Left ventricle myocardium superior (tissue), 1 donor: ENCODE measurements at places on chromosomes 12 and 14.

GRCh38 chr12:98149691-98150210, 365.6 kb upstream of the TMPO start:
- no peak for DNase-seq

DNA sequence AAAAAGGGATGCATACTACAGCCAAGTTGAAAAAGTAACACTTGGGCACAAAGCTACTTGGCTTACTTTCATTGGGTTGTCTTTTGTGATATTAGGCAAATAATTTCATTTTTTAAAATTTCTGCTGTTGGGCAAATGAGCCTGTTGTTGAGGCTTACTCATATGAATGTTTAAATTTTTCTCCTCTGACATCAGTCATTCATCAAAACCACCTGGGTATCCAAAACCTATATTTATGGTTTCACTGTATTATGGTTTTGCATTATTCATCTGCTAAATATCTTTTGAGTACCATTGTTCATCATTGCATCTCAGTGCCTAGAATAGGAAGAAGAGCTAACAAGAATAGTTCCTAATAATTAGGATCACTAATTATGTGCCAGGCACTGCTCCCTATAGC, 28.1 kb downstream of the DYRK2 start:
- DNase-seq, result no peak

DNA sequence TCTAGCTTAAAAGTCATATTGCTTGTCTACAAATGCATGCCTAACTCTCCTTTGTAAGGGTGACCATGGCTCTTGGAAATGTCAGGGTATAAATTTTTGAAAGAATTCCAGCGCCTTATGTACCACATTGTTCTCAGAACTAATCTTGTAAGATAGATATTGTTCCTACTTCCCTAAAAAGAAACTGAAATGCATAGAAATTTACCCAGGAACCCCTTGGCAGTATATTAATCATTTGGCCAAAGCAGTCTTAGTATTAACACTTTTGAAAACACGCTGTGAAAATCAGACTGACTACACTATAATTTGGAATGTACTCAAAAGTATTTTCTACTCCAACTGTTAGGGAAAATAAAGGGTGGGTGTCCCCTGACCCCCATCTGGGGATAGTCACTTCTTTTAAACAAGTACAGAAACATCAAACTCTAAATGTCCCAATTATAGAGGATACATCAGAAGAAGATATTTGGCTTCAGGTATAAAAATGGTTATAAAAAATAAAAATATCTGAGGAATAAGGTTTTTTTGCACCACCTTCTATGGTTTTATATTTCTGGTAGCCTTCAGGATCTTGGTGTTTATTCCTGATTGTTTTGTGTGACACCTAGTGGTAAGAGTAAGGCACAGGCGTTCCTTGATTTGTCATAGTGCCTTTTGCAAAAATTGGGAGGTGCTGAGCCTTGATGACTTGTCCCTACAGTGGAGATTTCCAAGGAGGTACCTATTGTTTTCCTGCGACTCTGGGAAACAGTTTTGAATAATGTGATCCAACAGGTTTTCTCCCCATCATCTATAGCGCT, 2.2 kb upstream of the NFKBIA start:
- no peak for DNase-seq

- no peak for DNase-seq
Observed at GRCh38 chr14:54427871-54428270, 13.3 kb downstream of the CNIH1 start.

GRCh38 chr12:5882511-5883190, 62.4 kb downstream of the ANO2 start:
- DNase-seq, result no peak

GRCh38 chr14:56809270-56810146, 771 bp downstream of the OTX2 start:
- no peak for DNase-seq

- DNase-seq, result peak; percentile 46
Observed at GRCh38 chr12:12717586-12718380, 615 bp downstream of the CDKN1B start.

DNA sequence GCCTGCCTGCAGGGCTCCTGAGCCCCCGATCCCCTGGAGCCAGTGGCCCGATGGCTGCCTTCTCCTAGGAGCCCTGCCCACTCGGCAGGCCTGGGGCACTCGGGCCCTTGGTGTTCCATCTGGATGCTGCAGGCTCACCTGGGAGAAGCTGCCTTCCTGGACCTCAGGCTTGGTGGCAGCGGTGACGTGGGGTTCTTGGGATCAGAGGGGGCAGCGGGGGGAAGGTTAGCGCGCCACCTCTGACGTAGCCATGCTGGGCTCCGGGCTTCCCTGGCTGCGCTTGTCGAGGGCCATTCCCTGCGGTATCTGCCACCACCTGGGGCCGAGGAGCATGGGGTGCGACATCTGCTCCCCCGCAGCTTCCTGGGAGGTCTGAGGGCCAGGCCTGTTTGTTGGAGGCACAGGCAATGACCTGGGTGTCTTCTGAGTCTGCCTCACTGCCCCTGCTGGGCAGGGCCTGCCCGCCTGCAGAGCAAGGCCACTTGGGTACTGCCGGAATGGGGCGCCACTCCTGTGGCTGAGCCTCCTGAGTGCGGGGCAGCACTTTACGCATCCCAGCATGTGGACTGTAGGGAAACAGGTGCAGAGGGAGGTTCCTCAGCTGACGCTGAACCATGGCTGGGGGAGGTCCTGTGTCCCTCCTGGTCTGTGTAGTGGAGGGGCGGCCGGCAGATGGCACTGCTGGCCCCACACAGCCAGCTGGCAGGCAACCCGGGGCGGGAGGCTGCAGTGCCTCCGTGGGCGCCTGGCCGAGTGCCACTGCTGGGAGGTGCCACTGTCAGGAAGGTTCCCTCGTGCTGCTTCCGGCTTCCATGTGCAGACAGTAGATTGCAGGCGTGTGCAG, 20.3 kb downstream of the MTA1 start:
- DNase-seq, result peak; percentile 38

DNA sequence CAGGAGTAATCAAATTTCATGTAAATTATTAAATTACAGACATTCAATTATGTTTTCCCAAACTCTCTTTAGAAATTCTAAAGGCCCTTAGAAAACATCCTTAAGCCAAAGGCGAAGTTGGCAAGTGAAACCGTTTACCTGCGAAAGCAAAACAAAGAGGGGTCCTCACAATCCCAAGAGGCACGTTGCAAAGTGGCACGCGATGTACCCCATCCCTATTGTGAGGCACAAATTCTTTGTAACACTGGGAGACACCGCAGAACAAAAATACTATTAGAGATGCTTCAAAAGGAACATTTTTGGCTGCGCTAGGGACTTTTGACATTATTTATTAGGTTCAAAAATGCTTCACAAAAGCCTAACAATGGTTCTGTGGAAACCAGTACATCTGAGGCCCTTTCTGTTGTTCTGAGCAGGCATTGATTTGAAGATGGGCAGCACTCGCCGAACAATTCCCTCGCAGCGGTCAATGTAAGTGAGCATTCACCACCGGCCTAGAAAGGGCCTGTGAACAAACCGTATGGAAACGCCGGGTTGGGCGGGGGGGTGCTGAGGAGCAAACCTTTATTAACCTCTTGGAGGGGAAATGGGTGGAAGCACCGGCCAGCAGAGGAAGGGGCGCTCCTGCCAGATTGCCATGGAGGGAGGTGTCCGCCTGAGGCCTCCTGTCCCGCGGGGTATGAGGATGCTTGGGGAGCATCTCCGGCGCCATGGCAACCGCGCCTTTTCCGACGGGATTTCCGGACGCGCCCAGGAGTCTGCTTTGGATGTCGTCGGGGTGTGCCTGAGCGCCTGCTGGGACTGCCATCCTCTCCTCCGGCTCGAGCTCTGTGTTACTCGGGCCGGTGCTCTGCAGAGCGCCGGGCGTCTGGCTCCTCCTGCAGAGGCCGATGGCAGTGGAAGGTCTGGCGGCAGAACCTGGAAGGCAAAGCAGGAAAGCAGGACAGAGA, 193.9 kb downstream of the C12orf42 start:
- peak; percentile 22 for DNase-seq

GRCh38 chr12:63420206-63420644, 248.1 kb downstream of the DPY19L2 start:
- peak; percentile 33 for DNase-seq

DNA sequence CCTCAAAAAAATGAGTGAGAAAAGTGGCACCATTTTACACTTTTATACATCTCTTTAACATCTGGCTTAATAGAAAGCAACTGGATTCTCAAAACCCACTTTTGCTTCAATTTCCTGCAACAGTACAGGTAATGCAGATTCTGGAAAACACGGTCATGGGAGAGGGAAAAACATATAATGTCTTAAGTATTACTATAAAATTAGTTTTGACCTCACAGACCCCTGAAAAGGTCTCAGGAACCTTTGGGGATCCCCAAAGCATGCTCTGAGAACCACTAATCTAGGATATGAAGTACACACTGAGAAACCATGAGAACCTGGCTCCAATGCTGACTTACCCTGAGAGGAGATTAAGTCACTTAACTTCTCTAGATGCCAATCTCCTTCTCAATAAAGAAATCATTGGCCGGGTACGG, 64.7 kb downstream of the PPP2R5E start:
- no peak for DNase-seq

- peak; percentile 36 for DNase-seq
Observed at GRCh38 chr14:55877942-55878341, 240.3 kb upstream of the PELI2 start.

DNA sequence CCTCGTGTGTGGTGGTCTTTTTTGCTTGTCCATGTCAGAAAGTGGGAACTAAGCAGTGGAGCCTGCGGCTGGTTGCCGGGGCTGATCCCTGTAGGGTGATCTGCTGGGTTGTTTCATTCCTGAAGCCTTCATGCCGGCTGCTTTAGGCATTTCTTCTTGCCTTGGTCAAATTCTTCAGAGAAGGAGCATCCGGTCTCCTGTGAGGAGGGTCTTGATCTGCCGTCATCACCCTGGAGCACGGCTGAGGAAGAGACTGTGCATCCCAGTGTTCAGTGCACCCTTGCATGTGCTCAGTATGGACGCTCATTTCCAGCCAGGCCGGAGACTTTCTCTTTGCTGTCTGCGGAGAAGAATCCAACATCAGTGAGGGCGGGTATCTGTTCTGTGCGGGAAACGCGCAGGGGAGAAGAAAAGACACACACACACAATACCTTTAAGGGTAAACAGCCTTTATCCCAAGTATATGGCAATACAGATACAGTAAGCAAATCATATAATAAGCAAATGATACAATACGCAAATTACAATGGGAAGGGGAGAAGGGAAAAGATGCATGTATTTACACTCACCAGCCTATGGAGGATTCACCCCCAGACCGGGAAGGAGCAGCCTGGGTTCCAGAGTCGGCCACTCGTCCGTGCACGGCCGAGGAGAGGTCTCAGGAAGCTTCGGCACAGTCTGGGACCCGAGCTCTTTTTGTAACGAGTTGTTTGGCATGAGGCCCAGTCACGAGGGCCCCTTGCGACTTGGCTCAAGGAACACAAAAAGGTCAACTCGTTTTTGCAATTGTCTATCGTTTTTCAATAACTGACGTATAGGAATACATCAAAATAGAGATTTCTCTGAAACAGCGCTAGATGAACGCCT, 1366.8 kb upstream of the TMEM132C start:
- DNase-seq, result no peak

DNA sequence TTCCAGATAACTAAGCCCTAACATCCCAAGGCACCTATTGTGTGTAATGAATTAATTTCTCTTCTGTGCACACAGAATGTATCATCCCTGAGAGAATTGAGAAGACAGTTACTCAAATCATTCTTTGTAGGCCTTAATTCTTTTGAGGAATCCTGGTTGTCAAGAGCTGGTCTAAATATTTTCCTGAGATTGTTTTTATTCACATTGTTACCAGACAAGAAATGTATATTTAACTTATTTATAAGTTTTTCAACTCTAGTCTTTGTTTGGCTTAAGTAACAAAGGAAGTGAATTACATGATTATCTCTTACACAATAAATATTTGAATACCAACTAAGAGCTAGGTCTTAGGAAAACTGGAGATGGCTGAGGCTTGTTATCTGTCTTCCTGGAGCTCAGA, 169.4 kb downstream of the DACT1 start:
- DNase-seq, result no peak

DNA sequence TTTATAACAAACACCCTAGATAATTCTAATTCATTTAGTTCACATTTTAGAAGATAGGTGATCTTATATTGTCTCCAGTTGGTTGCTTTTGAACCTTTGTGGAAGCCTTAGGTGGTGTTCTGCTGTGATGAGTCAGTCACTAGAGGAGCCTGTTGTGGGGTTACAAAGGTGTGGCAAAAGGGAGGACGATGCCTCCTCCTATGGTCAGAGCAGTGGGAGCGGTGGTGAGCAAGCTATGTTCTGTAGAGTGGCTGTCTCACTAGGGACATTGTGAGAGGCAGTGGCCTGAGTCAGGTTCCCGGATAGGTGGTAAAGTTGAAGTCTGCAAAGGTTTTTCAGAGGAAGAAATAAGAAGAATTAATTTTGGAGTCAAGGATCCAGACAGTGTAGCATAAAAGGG, 71.6 kb upstream of the USP44 start:
- no peak for DNase-seq

DNA sequence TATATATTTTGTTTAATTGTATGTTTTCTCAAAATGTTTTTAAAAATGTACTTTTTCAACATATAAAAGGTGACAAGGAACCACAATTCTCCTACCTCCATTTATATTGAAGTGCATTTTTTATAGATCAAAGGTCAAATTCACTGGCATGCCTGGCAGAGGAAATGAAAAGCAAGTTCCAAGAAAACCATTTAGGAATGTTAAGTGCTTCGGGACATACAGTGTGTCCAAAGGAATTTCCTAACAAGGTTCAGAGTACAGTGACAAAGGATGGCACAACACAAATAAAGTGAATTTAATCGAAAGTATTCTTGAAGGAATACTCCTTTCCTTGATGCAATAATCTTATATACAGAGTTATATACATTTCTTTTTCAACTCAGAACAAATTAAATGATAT, 242.3 kb downstream of the CCER1 start:
- DNase-seq, result no peak

- peak; percentile 43 for DNase-seq
Observed at GRCh38 chr14:34063470-34064164, 112.7 kb upstream of the EGLN3 start.

GRCh38 chr12:40055776-40056175, 50.1 kb downstream of the SLC2A13 start:
- no peak for DNase-seq

- no peak for DNase-seq
Observed at GRCh38 chr14:85596562-85596961, 66.6 kb downstream of the FLRT2 start.

DNA sequence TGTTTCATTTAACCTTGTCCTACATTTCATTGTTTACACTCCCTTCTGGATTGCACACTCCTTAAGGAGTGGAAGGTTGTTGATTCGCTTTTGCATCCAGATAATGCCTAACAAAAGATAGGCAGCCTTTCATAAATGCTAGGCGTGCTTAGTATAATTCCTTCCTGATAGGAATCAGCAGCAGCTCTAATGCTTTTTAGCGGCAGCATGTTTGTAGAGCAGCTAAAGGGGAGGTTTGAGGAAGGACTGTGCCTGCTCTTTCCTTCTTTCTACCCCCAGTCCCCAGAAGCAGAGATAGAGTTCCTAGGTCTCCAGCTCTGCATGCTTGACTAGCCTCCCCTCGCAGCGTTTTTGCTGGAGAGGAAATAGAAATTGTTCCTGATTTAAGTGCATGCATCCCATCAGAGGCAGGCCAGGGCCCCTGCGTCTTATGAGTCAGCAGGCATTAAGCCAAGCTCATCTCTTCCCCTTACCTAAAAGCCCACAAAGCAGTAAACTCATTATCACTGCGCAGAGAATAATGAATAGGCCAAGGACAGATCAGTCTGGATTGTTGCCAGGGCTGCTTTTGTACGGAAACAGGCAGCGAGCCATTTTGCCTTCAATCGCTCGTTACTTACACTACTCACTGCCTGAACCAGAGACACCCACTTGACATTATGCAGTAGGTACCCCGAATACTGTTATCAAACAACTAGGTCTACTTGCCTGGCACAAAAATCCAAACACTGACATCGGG, 14.0 kb upstream of the TBPL2 start:
- peak; percentile 44 for DNase-seq
